ENCODE measurements at places on chromosomes 12 and 14. TPM values are rescaled to one million over a fixed set of nuclear protein-coding genes. Genes with fewer than 3 reads are reported as not detected.

The ETFRF1 gene
- total RNA-seq = 41.5 TPM

The AVPR1A gene
- 8.7 TPM for total RNA-seq

DNA sequence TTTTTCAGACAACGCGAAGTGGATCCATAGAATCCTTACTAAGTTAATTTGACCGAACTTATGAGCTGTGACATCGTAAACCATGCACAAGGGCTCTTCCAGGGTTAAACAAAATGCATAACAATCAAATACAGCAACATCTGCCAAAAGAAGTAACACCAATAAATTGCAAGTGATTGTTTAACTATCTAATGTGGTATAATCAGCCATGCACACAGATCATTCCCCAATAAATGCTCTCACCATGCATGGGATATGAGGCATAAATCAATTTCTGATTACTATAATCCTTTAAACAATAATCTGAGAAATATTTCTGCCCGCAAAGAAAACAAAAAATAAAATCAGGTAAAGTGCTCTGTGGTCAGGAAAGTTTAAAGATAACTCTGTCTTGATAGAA, 7.7 kb upstream of the PLEKHG7 start:
- DNase-seq = no peak

The LALBA gene
- not detected for total RNA-seq

- DNase-seq = no peak
These were observed 2.9 kb downstream of the FGFR1OP2 start for GRCh38 chr12:26941215-26941594.

DNA sequence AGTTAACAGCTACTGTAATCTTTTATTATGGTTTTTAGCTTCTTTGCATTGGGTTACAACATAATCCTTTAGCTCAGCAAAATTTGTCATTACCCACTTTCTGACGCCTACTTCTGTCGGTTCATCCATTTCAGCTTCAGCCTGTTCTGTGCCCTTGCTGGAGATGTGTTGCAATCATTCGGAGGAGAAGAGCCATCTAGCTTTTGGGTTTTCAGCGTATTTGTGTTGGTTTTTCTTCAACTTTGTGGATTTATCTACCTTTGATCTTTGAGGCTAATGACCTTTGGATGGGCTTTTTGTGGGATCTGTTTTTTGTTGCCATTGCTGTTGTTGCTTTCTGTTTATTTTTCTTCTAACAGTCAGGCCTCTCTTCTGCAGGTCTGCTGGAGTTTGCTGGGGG, 69.2 kb upstream of the ATXN7L3B start:
- DNase-seq = no peak

The PLXNC1 gene
- 11.6 TPM for total RNA-seq

The LRRC10 gene
- not detected for total RNA-seq

The HAL gene
- not detected for total RNA-seq

- no peak for DNase-seq
These were observed 11.1 kb downstream of the CD69 start for GRCh38 chr12:9749640-9750039.

The TM9SF1 gene
- total RNA-seq = 49.8 TPM

DNA sequence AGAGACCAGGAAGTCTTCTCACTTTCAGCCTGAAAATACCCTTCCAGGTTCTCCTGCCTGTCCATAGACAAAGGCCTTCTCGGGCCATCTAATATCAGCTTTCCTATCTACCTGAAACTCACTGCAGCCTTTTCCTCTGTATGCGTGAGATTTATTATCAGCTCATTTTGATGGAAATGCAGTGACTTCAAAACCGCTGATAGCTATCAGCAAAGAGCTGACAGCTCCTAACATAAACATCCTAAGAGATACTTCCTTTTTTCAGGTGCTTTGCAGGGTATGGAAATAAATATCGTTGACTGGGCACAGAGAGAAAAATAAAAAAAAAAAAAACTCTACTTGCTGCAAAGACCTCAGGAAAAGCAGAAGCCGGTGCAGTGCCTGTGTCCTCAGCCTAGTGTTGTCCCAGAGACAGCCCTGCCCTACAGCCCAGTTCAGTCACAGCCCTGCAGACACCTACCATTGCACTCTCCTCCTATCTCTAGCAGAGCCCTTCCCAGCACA, 215.0 kb upstream of the EGLN3 start:
- DNase-seq = no peak

The ANAPC7 gene
- 67.4 TPM for total RNA-seq

DNA sequence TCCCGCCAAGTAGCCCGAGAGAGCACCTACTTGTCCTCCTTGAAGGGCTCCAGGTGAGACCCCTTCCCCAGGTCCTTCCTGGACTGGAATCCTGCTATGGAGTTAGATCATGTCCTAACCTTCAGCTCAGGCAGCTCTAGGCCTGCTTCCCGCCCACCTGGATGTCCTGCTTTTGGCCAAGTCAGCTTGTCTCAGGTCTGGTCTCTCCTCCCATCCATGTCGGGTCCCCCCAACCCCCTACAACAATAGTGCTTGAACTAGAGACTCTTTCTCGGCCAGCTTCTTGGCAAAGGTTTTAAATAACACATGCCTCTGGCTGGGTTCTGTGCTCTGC, 3.6 kb downstream of the NAB2 start:
- DNase-seq = no peak

The TBC1D30 gene
- total RNA-seq = 14.8 TPM

DNA sequence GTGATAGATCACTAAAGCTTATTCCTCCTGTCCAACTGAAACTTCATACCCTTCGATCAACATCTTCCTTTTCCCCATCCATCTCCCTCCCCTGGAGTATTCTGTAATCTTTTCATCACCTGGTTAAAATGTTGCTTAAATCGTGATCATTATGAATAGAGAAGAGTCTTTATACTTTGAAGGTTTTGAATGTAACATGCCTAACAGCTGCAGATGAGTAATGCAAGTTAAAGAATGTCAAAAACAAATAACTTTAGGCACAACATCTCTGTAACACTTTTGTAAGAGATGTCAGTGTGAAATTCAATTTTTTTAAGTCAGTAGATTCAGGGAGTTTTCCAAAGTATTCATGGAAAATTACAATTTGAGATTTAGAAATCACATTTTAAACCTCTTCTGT, 25.0 kb downstream of the RXYLT1 start:
- no peak for DNase-seq
